Effector CD4-positive, alpha-beta T cell (primary cell): ENCODE measurements at places on chromosomes 12 and 14.

DNA sequence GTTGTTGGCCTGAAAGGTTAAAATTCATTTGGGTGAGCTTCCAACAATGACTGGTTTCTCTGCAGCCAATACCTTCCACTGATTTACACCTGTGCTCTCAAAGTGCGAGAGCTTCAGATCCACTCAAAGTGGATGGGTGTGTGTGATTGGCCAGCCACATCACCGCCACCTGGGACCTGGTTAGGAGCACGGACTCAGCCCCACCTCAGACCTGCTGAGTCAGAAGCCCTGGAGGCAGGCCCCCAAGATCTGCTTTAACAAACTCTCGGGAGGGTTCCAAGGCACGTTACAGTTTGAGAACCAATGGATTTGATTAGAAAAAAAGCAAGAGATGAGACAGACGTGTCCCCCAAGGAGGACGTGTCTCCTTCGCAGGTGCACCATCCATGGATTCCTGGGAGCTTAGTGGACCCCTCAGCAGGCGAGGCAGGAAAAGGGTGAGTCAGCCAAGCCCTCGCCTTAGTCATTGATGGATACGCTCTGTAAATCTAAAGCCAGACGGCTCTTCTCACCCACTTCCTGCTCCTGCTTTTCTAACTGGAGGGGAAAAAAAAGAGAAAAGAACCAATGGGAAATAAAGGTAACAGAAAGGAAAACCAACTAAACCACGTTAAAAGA is 24.5 kb downstream of the FZD10 start:
- no peak for DNase-seq

DNA sequence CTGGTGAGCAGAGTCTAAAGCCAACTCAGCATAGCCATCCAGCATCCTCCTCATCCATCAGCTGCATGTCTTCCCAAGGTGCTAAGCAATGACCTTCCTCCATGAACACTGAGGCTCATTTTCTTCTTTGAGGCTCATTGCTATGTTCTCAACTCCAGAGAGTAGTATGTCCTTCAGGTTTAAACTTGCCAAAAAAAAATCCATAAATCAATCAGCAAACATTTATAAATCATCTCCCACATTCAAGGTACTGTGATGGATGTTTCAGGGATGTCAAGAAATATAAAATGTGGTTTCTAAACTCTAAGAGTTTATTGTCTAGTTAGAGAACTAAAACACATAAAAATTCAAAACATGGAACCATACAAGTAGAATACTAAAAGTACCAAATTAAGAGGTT is 29.8 kb upstream of the MDM1 start:
- no peak for DNase-seq

DNA sequence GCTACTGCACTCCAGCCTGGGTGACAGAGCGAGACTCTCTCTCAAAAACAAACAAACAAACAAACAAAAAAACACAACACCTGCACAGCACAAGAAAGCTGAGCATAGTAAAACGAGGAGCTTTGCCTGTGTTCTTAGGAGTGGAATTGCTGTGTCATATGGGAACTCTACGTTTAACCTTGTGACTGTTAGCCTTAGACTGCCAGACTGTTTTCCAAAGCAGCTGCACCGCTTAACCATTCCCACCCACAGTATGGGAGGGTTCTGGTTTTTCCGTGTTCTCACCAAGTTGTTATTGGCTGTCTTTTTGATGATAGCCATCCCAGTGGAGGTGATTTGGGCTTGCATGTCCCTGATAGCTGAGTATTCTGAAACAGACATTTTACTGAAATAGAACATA is 9.2 kb downstream of the WNT5B start:
- no peak for DNase-seq

- DNase-seq = no peak
These were observed 427.6 kb downstream of the ZFP36L1 start for GRCh38 chr14:68365228-68365627.

DNA sequence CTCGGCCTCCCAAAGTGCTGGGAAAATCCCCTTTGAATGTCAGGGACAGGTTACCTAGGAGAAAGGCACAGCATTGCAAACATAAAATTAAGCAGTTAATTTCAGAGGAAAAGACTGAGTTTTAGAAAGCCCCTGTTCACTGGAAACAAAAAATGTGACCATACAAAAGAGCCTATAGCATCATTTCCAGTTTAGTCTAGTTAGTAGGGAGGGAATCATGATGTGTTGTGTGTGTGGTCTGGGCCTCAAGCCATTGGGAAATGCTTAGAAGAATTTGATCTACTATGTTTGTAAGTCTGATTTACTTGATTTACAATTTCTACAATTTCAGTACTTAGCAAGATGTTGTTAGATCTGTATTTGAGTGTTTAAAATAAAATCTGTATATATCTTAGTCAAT is 47.1 kb upstream of the RERG start:
- no peak for DNase-seq

GRCh38 chr14:85054178-85054577 is 475.8 kb upstream of the FLRT2 start:
- no peak for DNase-seq

DNA sequence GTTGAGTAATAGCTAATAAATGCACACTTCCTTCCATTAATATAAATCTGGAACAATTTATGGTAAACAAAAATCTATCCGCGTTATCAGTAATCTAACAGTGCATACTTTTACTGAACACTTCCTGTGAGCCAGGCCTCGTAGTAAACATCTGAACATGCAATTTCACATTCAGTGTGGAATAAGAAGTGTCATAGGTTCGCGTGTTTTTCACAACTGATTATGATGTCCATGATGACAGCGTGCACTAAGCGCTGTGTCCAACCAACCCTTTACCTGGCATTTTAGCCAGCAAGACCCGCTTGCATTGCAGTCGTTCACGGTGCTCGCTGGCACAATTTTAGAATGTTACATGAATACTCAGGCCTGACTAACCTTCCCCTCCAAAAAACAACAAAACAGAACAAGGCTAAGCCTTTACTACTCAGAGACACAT is 2.1 kb downstream of the PNMA1 start:
- DNase-seq = no peak

DNA sequence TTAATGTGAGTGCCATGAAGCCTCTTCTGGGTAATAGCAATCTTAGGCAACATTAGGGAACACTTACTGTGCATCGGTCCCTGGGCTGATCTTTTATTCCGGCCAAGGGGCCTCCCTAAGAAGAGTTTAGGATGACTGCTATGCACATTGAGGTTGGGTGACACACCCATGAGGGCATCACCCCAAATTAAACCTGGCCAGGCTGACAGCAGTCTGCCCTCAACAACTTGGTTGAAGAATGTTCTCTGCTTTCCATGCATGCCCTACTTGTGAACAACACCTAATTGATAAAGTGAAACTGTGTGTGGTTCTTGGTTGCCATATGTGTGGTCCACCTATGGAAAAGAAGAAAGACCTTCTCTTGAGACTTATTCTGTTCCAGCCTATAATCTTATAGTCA is 1098.0 kb downstream of the BCL11B start:
- DNase-seq = no peak

- no peak for DNase-seq
These were observed 381.3 kb downstream of the TMTC2 start for GRCh38 chr12:83067981-83068380.
